Lower lobe of right lung (tissue), 2 donors: ENCODE measurements at places on chromosomes 13 and 19. TPM values are rescaled to one million over a fixed set of nuclear protein-coding genes. Genes with fewer than 3 reads are reported as not detected.

GRCh38 chr19:16509141-16510061, 13.2 kb downstream of the C19orf44 start:
- no peak for DNase-seq

GRCh38 chr13:26561651-26562511, 4.4 kb downstream of the WASF3 start:
- no peak for DNase-seq

DNA sequence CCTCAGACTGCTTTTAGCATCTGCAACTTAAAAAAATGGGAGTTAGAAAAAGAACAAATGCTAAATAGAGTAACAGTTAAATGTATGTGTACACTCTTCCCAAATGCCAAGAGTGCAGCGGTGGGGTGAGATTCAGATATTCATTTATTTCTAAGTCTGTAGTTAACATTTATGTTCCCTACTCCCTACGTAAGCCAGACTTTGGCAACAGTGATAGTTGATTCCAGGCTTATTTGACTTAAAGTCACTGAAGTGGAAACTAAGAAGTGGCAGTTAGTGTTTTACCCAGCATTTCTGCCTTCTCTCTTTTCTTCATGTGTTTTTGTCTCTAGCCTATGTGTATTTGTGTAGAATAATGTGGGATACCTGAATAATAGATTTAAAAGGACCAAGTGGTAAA, 4.5 kb downstream of the MIR17HG start:
- DNase-seq: no peak

- no peak for DNase-seq
Measured at GRCh38 chr19:3986260-3987041, 1.2 kb upstream of the EEF2 start.

DNA sequence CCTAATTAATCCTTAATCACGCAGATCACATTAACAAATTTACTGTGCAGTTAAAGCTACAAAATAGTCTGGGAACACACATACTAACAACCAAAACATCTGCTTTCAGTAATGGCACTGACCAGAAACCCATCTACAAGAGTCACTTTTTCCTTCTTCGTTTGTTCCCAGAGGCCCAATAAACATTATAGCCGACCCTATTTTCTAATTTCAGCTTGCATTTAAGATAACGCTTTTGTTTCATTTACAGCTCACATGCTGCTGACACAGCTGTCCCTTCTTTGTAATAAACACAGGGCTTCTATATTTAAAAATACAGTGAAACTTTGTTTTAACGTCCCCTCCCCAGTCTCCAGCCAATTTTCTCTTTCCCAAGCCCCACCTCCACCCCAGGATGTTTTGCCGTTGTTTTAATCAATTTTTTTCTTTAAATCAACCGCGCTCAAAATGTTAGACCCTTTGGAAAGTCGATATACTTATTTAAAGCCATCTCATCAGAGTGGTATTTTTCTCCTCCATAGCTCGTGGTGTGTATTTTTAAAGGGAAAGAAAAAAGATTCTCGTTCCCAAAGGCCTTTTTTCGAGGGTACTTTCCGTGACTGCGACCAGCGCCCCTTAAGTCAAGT, 1.7 kb upstream of the WBP4 start:
- DNase-seq: no peak

- DNase-seq: no peak
Measured at GRCh38 chr13:40120288-40120687, 464.8 kb downstream of the COG6 start.

DNA sequence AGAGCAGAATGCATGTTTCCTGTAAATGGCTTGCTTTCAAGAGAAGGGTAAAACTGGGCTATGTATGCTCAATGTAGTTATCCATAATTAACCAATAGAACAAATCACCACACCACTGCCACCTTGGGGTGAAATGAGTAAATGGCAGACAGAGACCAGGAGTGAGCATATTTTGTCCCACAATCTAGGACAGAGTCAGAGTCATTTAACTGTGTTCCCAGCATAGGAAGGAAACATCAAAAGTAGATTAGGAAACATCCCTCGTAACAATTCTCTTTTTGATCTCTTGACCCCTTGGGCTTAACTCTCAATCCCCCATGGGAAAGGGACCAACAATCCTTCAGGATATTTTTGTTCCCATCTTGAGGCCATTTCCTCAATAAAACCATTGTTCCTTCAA, 224.8 kb downstream of the NHLRC3 start:
- no peak for DNase-seq

DNA sequence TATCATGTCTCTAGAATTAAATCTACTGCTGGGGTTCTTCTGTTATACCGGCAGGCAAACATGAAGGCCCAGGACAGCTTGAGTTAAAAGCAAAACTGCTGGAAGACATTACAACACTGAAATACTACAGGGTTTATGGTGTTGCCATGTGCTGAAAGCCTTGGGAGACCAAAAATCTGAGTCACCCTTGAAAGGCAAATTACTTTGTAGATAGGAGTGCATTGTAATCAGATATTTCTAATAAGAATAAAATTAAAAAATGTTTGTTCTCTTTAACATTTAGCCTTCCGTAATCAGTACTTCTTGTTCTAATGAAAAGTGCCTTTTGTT, 181.3 kb downstream of the PCDH9 start:
- no peak for DNase-seq

DNA sequence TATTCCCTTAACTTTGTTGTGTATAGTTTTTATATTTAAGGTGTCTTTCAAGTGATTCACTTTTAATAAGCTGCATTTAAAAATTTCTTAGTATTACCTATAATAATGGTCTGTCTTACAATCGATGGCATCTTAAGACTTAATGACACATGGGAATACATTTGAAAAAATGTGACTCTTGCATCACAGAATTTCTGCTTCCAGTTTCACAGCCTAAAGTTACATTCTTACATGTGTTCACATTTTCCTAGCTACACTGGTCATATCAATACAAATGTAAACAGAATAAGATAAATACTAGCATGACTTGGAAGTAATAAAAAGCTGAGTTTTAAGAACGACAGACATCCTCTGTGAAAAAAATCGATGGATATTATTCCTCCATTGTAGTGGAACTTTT, 1597.1 kb upstream of the MIR17HG start:
- DNase-seq: no peak

- no peak for DNase-seq
Measured at GRCh38 chr13:62209529-62209928, 793.9 kb upstream of the PCDH20 start.

- no peak for DNase-seq
Measured at GRCh38 chr13:25046274-25046984, 49.5 kb upstream of the PABPC3 start.

DNA sequence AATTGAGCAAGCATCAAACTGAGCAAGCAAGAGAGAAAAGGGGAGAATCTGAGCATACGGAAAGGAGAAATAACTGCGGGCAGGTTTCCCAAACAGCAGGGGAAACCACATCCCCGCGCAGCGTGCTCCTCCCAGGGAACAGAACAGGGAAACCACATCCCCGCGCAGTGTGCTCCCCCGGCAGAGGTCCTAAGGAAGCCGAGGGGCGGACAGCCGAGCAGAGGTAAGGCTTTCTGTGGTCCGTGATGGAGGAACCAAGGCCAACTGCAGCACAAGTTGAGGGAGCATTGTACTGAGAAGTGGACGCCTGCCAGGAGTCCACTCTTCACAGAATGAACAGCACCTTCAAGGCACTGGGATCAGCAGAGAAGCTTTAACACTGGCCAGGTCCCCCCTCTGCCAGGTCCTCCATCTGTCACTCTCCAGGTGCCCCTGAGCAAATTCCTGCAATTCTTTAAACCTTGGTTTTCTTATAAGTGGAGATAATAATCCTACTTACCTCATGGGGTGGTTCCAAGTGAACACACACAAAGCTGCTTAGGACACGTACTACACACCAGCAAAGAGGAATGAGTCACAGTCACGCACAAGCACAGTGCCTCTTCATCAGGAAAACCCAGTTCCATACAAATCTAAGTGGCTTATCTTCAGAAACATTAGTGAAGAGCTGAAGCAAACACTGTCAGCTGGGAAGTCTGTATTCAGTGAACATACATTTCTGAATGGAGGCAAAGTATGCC, 23.0 kb upstream of the LAMP1 start:
- DNase-seq: peak; percentile 71

- no peak for DNase-seq
Measured at GRCh38 chr13:44648392-44649103, 72.4 kb upstream of the TSC22D1 start.

- DNase-seq: no peak
Measured at GRCh38 chr13:23749288-23749873, 139.8 kb downstream of the MIPEP start.

DNA sequence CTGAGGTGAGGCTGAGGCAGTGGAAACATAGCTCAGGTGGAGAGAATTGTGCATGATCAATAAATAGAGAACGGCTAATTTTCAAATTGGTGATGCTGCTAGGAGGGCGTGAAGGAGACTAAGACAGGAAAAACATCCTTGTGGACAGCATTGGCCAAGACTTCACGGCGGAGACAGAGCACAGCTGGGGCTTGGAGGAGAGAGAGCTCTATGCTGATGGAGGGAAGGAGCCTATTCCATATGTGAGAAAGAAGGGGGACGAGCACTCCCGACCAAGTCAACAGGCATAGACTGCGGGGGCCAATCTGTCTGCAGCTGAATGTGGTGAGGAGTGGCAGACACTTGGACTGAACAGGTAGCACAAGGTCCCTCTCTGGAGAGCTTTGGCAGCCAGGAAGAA, 14.8 kb upstream of the SPATA13 start:
- no peak for DNase-seq

DNA sequence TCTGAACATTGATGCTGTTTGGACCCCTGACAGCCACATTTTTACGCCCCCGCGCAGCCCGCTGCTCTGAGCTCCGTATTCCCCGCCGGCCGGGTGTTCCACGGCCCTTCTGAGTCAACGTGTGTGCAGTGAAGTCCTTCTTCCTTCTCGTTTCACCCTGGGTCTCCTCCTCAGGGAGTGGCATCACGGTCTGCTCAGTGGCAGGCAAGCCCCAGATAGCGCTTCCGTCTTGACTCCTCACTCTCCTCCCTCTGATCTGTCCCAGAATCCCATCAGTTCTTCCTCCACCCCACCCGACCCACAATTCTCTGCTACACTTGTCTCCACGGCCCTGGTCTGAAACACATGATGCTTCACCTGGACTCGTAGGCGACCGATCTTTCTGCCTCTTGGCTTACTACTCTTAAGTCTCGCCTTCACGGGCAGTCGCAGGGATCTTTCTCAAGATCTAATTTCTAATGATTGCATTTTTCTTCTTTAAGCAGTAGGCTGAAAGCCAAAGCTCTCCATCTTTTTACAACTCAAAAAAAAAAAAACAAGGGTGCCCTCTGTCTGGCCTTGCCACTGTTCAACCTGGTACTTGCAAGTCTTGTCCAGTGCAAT, 33.9 kb downstream of the CCNE1 start:
- DNase-seq: no peak

DNA sequence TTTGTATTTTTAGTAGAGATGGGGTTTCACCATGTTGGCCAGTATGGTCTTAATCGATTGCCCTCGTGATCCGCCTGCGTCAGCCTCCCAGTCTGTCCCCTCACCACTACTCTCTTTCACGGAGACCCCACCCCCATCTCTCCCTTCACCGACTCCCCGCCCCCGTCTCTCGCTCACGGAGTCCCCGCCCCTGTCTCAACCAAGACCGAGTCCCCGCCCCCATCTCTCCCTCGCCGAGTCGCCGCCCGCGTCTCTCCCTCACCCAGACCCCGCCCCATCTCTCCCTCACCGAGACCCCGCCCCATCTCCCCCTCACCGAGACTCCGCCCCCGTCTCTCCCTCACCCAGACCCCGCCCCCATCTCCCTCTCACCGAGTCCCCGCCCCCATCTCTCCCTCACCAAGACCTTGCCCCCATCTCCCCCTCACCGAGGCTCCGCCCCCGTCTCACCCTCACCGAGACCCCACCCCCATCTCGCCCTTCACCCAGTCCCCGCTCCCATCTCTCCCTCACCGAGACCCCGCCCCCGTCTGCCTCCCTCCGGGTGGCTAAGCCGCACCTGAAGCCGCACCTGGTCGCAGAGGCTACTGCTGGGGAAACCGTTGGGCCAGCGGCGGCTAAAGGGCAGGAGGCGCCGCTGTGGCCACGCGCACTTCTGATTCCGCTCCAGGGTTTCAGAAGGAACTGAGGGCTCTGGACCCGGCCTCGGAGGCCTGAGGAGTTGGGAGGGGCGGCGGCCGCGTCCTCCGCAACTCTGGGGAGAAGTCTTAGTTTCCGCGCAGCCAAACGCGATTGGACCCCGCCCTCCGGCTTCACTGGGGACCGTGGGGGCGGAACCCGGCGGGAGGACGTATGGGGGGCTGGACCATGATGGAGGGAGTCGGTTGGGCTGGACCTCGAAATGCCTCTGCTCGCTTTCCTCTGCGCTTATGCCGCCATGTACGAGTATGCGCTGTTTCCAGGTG, 17.1 kb upstream of the ZNF846 start:
- DNase-seq: peak; percentile 98

- peak; percentile 49 for DNase-seq
Measured at GRCh38 chr19:40279120-40279551, 6.0 kb downstream of the AKT2 start.

DNA sequence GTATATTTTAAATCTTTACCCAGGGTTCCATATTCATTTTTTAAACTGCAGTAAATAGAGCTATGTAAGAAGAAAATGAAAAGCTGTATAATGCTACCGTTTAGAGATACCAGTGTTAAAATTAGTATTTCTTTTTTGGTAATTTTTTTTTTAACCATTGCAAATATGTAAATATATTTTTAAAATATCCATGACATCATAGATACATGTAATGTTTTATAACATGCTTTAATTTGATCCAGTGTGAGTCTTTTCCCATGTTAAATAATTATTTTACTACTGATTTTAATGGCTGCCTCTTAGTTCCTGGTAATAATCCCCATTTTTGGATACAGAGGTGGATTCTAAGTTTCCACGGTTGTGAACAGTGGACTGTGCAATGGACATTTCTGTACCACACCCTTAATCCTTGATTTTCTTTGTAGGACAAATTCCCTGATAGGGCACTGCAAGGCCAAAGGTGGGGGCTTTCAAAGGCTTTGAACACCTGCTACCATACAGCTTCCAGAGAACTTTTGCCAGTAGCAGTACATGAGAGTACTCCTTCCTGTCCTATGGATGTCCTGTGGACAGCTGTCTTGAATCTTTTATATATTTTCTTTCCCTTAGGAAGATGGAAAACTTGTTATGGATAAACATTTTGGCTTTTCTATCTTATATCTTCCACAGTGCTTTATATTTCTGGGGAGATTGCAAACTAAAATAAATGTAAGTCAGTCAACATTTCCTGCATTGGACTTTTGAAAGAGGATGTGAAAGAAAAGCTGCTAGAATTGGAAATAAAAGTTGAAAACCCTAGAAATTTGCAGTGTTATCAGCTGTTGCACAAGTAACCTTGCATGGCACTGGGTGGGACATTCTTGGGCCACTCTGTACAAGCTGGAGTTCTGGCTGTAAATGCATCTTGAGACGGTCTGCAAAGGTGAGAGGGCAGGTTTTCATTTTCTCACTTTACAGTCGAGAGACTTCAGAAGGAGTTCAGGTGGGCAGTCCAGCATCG, 46.8 kb downstream of the ARHGEF7 start:
- no peak for DNase-seq

GRCh38 chr13:48890391-48890790, 85.3 kb upstream of the FNDC3A start:
- DNase-seq: no peak

ASPDH gene
- not detected for total RNA-seq

AMH gene
- 1.9 TPM for total RNA-seq

PSG2 gene
- total RNA-seq: not detected

PLVAP gene
- 25.9 TPM for total RNA-seq

ACTMAP gene
- total RNA-seq: 17.6 TPM

GJB6 gene
- not detected for total RNA-seq

BICRA gene
- 18.3 TPM for total RNA-seq

STX10 gene
- total RNA-seq: 82.7 TPM
